ENCODE measurements at places on chromosomes 12 and 14. TPM values are rescaled to one million over a fixed set of nuclear protein-coding genes. Genes with fewer than 3 reads are reported as not detected.

GRCh38 chr14:33307691-33308251 lies 369.1 kb downstream of the NPAS3 start:
- no peak overlapping the region for H3K4me3 ChIP-seq
- H3K27ac ChIP-seq, result no peak overlapping the region
- H3K27me3 ChIP-seq, result no peaks in the 10 kb centered on the region
- H3K36me3 ChIP-seq, result no peaks in the 10 kb centered on the region
- no peak for DNase-seq

DNA sequence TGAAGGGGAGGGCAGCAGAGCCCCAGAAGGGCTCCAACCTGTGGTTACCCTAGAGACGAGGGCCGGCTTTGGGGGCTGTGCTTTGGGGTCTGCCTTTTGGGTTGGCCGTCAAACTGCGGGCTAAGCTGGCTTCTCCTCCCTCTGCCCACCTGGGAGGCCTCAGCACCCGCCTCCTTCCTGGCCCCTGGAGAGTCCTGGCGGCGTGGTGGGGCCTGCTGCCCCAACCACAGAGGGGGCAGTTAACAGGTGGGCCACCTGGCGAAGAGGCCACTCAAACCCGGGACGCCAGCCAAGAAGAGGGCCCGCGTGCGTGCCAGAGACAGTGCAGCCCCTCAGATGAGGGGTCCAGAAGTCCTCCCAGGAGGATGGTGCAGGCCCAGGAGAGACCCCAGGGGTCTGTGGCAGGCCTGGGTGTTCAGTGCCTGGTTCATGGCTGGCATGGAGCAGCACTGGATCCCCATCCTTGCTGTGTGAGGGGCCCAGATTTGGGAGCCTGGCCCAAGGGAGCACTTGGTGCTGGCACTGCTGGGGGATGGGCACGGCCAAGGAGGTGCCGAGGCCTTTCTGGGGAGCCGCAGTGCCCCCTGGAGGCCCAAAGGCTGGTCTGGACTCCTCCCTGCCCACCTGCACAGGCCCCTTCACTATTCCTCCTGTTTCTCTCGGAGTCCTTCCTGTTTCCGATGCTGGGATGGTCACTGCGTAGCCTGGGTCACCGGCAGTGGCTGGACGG lies 48.8 kb downstream of the LRCOL1 start:
- no peaks in the 10 kb centered on the region for H3K4me1 ChIP-seq
- no peaks in the 10 kb centered on the region for H3K36me3 ChIP-seq
- H3K27ac ChIP-seq, result no peak overlapping the region
- no peak for DNase-seq
- no peaks in the 10 kb centered on the region for H3K27me3 ChIP-seq

GRCh38 chr12:49345051-49345824 lies 1.4 kb upstream of the DNAJC22 start:
- peak overlapping the region; percentile 22 for H3K4me3 ChIP-seq
- H3K27me3 ChIP-seq, result no peaks in the 10 kb centered on the region
- no peaks in the 10 kb centered on the region for H3K4me1 ChIP-seq

- H3K4me3 ChIP-seq, result no peak overlapping the region
- H3K27ac ChIP-seq, result no peak overlapping the region
- H3K27me3 ChIP-seq, result no peaks in the 10 kb centered on the region
- no peak for DNase-seq
- no peaks in the 10 kb centered on the region for H3K4me1 ChIP-seq
- no peaks in the 10 kb centered on the region for H3K36me3 ChIP-seq
Measured at GRCh38 chr12:650983-651382, 12.3 kb downstream of the NINJ2 start.

- no peak for DNase-seq
- no peaks in the 10 kb centered on the region for H3K4me1 ChIP-seq
- H3K4me3 ChIP-seq, result no peak overlapping the region
- H3K27ac ChIP-seq, result no peak overlapping the region
- H3K36me3 ChIP-seq, result no peaks in the 10 kb centered on the region
- H3K27me3 ChIP-seq, result no peaks in the 10 kb centered on the region
Measured at GRCh38 chr12:45591635-45592034, 137.9 kb upstream of the ARID2 start.

GRCh38 chr12:32765906-32766305 lies 10.2 kb upstream of the YARS2 start:
- DNase-seq, result no peak
- no peak overlapping the region for H3K4me3 ChIP-seq
- no peaks in the 10 kb centered on the region for H3K36me3 ChIP-seq
- H3K27me3 ChIP-seq, result no peaks in the 10 kb centered on the region
- no peaks in the 10 kb centered on the region for H3K4me1 ChIP-seq
- no peak overlapping the region for H3K27ac ChIP-seq

DNA sequence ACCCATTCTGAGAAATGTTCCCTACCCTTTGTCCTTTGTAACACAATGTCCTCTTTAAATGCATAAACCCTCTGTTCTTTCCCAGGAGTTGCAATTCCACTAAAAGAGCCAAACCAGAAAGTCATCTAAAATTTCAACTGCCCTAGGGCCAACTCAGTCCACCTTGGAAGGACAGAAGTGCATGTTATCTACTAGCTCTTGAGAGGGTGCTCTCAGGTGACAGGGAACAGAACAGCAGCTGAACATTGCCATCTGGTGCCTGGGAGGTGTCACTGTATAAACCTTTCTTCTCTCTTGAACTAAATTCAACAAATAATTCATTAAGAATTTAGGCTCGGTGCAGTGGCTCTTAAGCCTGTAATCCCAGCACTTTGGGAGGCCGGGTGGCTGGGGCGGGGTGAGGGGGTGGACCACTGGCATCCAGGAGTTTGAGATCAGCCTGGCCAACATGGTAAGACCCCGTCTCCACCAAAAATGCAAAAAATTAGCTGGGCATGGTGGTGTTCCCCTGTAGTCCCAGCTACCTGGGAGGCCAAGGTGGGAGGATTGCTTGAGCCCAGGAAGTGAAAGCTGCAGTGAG lies 10.3 kb upstream of the FERMT2 start:
- no peak for DNase-seq
- H3K36me3 ChIP-seq, result no peaks in the 10 kb centered on the region
- no peaks in the 10 kb centered on the region for H3K4me1 ChIP-seq

DNA sequence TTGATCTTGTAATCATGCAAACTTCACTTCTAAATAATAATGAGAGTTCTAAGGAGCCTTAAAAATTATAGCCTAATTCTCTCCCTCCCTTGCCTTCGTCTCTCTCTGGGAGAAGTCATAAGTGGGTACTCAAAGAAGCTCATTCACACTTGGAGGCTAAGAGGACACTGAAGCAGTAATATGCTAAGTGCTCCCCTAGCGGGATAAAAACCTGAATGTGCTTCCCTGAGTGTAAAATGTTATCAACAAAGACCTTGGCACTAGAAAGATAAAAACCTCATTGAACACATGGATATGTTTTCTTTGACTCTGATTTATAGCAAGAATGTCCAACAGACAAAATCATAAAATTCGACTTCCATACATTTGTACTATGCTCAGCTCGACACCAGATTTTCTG lies 337.9 kb upstream of the NOVA1 start:
- H3K27ac ChIP-seq, result no peak overlapping the region
- no peaks in the 10 kb centered on the region for H3K4me1 ChIP-seq
- DNase-seq, result no peak
- H3K27me3 ChIP-seq, result no peaks in the 10 kb centered on the region
- H3K36me3 ChIP-seq, result no peaks in the 10 kb centered on the region

- no peaks in the 10 kb centered on the region for H3K36me3 ChIP-seq
- no peak overlapping the region for H3K4me3 ChIP-seq
- no peaks in the 10 kb centered on the region for H3K27me3 ChIP-seq
- H3K4me1 ChIP-seq, result peaks cover 5% of the 10 kb centered on the region
- no peak for DNase-seq
- H3K27ac ChIP-seq, result peak overlapping the region; percentile 45
Measured at GRCh38 chr12:24534622-24535021, 414.3 kb downstream of the BCAT1 start.

GRCh38 chr14:30596935-30597334 lies 25.2 kb upstream of the SCFD1 start:
- no peaks in the 10 kb centered on the region for H3K4me1 ChIP-seq
- no peak overlapping the region for H3K4me3 ChIP-seq
- no peak overlapping the region for H3K27ac ChIP-seq

DNA sequence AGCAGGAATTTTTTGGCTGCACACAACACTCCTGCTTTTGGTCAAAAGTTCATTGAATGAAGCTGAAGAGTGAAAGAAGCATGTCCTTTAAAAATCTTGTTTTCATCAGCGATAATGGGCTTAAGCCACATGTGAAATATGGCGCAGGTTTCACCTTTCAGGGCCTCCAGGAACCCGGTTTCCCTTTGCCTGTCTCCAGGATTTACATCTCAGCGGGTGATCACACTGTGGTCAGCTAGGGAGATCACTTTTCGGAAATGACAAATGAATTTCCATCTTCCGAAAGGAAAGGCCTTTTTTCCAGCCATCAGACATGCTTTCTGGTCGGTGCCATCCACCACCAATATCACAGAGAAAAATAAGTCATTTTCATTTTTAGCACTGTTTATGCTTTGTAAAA lies 727.1 kb upstream of the TBX3 start:
- no peaks in the 10 kb centered on the region for H3K27me3 ChIP-seq
- no peaks in the 10 kb centered on the region for H3K4me1 ChIP-seq
- H3K4me3 ChIP-seq, result no peak overlapping the region

GRCh38 chr14:98909251-98909944 lies 362.6 kb downstream of the BCL11B start:
- no peaks in the 10 kb centered on the region for H3K36me3 ChIP-seq
- H3K27me3 ChIP-seq, result no peaks in the 10 kb centered on the region

DNA sequence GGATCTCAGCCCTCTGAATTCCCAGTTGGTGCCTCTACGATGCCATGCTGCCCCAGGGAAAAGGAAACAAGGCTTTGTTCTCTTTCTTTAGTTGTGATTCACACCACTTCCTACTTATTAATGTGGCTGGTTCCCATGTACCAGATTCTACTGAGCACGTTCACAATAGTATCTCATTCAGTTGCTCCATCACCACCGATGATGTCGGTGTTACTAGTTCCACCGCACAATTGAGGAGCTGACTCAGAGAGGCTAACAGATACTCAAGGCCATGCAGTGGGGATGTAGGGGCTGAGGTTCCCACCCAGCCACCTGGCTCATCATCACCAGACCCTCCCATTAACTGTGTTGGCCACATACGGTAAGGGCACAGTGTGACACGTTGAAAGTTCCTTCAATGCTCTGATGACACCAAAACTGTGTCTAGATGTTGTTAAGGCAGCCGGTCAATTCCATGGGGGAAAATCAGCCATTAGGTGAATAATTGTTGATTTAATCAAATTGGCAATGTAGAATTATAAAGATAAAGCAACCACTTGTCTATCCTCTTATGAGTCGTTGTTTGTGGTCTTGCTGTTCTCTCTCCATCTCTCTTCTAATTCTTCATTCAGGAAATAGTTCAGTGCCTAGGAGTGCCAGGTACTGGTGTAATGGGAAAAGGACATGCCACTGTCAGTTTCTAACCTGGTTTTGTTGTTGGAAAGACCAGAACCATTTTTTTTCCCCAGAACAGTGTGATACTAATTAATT lies 244.2 kb upstream of the CRY1 start:
- no peak for DNase-seq
- H3K36me3 ChIP-seq, result no peaks in the 10 kb centered on the region
- no peaks in the 10 kb centered on the region for H3K4me1 ChIP-seq
- H3K27me3 ChIP-seq, result peaks cover 3% of the 10 kb centered on the region

DNA sequence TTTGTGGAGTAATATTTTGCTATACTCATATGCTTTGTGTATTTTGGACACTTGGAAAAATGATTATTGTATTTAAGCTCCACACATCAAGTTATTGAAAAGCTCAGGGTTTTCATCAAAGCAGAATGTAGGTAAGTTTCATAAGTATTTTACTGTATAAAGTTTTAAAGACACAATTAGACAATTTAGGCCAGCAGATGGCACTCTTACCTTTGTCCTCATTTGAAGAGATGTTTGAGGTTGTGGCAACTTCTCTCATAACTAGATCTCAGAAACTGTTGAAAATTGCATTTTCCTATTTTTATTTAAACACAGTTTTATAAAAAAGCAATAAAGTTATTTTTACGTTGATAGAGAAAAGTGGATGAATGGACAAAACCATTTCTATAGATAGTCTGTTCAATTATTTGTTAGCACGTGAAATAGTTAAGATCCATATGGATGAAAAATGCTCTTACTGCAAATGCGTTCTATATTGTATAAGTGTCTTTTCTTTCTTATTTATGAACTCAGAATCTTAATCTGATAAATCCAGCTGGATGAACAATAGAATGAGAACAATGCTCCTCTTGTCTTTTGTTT lies 300.0 kb downstream of the AEBP2 start:
- no peak overlapping the region for H3K4me3 ChIP-seq
- no peaks in the 10 kb centered on the region for H3K27me3 ChIP-seq
- no peaks in the 10 kb centered on the region for H3K36me3 ChIP-seq
- H3K4me1 ChIP-seq, result no peaks in the 10 kb centered on the region
- DNase-seq, result no peak
- H3K27ac ChIP-seq, result no peak overlapping the region

GRCh38 chr12:106081606-106082005 lies 57.1 kb downstream of the NUAK1 start:
- no peak overlapping the region for H3K27ac ChIP-seq
- H3K36me3 ChIP-seq, result no peaks in the 10 kb centered on the region
- peaks cover 12% of the 10 kb centered on the region for H3K4me1 ChIP-seq
- H3K4me3 ChIP-seq, result no peak overlapping the region
- no peak for DNase-seq
- no peaks in the 10 kb centered on the region for H3K27me3 ChIP-seq

GRCh38 chr12:105748806-105749600 lies 389.8 kb downstream of the NUAK1 start:
- H3K4me3 ChIP-seq, result no peak overlapping the region
- peaks cover 5% of the 10 kb centered on the region for H3K4me1 ChIP-seq
- H3K27me3 ChIP-seq, result no peaks in the 10 kb centered on the region
- peak overlapping the region; percentile 96 for H3K27ac ChIP-seq

DNA sequence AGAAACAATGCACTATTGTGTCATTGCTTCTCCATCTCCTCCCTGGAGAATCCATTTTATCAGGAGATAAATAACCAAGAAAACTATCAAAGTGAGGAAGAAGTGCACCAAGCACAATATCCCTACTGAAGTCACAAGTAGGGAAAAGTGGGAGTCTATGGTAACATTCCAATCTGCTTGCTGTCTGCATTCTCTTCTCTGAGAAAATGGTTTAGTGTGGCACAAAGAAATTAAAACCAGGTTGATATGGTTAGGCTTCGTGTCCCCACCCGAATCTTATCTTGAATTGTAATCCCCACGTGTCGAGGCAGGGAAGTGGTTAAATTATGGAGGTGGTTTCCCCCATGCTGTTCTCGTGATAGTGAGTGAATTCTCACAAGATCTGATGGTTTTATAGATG lies 209.7 kb downstream of the PRKD1 start:
- peaks cover 2% of the 10 kb centered on the region for H3K4me1 ChIP-seq
- no peaks in the 10 kb centered on the region for H3K27me3 ChIP-seq
- H3K4me3 ChIP-seq, result no peak overlapping the region
- no peak for DNase-seq
- no peak overlapping the region for H3K27ac ChIP-seq
- peaks cover 2% of the 10 kb centered on the region for H3K36me3 ChIP-seq

- no peaks in the 10 kb centered on the region for H3K4me1 ChIP-seq
- peaks cover 2% of the 10 kb centered on the region for H3K27me3 ChIP-seq
- no peak for DNase-seq
- H3K36me3 ChIP-seq, result no peaks in the 10 kb centered on the region
- H3K4me3 ChIP-seq, result no peak overlapping the region
- no peak overlapping the region for H3K27ac ChIP-seq
Measured at GRCh38 chr14:85191986-85192385, 338.0 kb upstream of the FLRT2 start.

Gene KLHDC1
- 6.2 TPM for polyA plus RNA-seq

Gene TBX3
- 5.1 TPM for polyA plus RNA-seq

Gene CCDC38
- polyA plus RNA-seq, result not detected

Gene PGAM5
- polyA plus RNA-seq, result 7.8 TPM

Gene SLC15A4
- polyA plus RNA-seq, result 21.1 TPM

Data from aorta (tissue), 5 donors.